DMS79 (cell line): ENCODE measurements at places on chromosomes 13 and 19.
A peak's percentile ranks its signal among the peaks of the same experiment; 100 is the strongest.

GRCh38 chr13:113724780-113725315 lies 34.2 kb upstream of the TMEM255B start:
- peak; percentile 94 for DNase-seq

DNA sequence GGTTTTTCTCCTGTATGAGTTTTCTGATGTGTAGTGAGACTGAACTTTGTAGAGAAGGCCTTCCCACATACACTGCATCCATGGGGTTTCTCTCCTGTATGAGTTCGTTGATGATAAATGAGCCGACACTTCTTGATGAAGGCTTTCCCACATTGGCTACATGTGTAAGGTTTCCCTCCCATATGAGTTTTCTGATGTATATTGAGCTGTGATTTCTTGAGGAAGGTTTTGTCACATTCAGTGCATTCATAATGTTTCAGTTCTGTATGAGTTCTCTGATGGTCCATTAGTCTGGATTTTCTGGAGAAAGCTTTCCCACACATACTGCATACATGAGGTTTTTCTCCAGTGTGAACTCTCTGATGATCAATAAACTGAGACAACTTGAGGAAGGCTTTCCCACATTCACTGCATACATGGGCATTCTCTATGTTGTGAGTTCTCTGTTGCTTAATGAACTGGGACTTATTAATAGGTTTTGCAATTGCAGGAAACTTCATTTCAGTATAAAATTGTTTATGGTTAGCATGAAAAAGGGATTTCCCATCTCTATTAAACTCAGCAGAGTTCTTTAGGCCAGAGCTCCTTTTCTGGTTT lies 7.5 kb upstream of the ZNF350 start:
- no peak for DNase-seq

- DNase-seq = no peak
Measured at GRCh38 chr13:51222037-51222685, at the start of gene FAM124A. Gene FAM124A, plus strand, starts transcription at chr13:51222398. Its CDS starts 104 bp downstream, at chr13:51222502.

GRCh38 chr13:40780822-40781401 lies 8.5 kb upstream of the SLC25A15 start:
- DNase-seq = no peak

- DNase-seq = peak; percentile 37
Measured at GRCh38 chr19:38683393-38684077, 36.1 kb downstream of the ACTN4 start.
